ENCODE measurements at places on chromosomes 3 and 15.

- DNase-seq = no peak
Measured at GRCh38 chr15:98868564-98868963, 139.0 kb downstream of the PGPEP1L start.

DNA sequence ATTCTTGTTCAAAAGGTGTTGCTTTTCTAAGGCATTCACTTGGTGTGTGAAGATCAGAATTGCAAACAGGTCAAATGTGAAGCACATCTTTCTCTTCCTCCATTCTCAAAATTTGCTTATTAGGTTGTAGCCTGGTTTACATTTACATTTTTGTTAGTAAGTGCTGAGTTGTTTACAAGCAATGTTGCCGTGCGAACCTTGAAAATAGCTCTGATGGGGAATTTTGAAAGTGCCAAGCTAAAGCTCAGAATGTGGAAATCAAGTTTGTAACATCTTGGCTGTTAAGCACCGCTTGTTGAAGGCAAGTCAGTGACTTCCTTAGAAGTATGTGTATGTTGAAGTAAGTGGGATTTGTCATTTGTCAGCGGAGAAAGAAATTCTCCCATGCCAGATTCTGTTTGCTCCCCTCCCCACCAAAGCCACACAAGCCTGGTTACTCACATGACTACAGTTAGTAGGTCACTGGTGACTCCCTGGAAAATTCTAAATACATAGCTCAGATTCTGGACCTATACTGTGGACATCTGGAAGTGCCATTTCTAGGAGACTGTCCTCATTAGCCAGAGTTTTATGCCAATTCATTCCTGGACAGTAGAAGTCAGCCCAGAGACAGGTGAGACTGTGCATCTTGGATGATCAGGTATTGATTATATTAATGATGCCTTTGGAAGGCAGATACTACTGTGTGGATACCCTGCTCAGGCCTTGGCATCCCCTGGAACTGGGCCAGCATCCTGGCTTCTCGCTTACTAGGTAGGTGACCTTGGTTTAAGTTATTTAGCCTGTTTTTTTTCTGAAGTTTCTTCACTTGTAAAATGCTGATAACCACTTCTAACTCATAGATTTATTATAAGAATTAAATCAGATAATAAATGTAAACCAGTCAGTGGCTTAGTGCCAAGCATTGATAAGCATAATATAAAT is 390.6 kb upstream of the SEMA6D start:
- DNase-seq = no peak

DNA sequence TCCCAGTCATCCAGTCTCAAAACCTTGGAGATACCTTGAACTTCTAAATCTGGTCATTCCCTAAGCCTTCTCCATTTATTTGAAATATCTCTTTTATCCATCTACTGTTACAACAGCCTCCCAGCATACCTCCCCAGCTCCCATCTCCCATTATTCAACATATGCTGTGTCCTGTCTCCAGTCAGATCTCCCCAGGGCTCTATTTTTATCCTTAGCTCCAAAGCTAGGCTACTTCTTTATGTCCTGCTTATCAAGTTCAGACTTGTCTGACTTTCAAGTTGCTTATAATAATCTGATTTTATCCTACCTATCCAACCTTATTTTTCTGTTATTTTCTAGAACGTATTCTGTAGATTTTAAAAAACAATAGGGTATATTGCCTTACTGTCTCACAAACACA is 44.2 kb downstream of the IQGAP1 start:
- DNase-seq = no peak

- no peak for DNase-seq
Measured at GRCh38 chr3:82627733-82628132, 866.3 kb upstream of the GBE1 start.

- peak; percentile 30 for DNase-seq
Measured at GRCh38 chr3:187746442-187747281, 1.4 kb upstream of the BCL6 start.

GRCh38 chr3:30644615-30645014 is 38.2 kb downstream of the TGFBR2 start:
- DNase-seq = no peak

DNA sequence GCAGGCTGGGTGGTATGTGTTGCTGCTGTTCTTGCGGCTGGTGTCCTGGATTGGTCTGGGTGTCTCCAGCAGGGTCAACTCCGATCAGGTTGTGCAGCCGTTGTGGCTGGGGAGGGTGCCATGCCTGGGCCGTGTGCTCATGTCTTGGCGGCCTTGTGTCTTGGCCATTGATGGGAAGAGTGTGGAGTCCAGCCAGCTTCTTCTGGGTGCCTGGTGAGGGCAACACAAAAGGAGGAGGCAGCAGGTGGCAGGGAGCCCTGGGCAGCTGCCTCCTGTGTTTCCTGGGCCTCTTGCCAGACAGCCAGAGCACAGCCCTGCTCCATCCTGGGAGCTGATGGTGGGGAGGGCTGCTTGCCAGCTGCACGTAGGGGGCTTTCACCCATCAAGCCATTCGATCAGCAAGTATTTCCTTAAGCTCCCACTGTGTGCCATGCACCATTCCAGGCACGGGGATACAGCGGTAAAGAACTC is 4.3 kb downstream of the CHAC1 start:
- no peak for DNase-seq

- no peak for DNase-seq
Measured at GRCh38 chr15:92095693-92096092, 242.2 kb downstream of the SLCO3A1 start.

GRCh38 chr3:146195030-146195429 is 34.0 kb upstream of the PLOD2 start:
- DNase-seq = no peak

DNA sequence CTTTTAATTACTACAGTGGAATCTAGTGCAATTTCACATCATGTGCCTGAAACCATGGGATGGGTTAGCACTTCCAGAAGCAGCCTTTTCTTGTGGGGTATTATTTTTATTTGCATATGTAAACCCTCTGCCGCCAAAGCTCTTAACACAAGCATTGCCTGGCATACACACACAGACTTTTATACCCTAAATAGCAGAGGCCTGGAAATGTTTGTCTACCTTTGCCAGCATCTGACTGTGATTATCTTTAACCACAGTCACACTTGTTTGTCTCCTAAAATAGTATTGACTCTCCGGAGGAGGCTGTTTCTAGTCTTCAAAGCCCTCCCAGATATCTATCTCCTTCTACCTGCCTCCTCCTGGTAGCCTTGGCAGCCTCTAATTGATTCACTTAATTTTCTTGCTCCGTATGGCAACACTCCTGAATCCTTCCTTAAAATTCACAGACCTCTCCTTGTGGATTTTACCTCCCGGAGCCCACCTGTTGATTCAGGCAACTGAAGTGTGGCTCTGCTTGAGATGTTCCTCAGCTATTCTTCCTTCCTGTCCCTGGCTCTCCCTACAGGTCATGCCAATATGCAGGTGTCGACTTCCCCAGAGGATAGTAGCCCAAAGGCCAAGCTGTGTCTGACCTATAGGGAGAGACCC is 127.1 kb upstream of the UMPS start:
- no peak for DNase-seq

DNA sequence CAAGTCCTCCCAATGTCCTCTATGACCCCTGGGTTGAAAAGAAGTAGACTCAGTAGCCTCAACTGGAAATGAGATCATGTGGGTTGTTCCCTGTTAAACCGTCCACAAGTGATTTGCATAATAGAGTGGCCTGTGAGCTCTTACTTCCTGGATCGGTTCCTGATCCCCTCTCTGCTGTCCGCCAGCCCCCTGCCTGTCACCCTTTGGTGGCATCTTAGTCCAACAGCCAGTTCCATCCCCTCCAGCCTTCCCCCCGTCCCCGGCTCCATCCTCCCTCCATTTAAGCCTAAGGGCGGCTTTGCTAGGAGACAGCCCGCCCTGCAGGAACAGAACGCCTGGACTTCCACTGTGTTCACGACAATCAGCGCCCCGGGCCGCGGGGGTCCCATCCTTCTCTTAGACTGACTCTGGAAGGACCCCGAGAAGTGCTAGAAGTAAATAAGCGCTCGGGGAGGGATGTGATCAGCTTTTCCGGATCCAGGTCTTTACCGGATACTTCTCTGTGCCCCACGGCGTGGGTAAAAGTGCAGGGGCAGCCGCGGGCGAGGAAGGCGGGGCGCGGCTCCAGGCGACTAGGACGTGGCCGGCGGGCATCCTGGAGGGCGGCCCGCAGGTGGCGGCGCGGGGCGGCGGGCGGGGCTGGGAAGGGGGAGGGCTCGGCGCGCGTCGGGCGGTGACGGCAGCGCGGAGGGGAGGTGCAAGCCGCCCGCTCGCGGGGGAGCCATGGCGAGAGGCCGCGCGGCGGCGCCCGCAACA is 51.2 kb upstream of the ULK4 start:
- DNase-seq = peak; percentile 15

DNA sequence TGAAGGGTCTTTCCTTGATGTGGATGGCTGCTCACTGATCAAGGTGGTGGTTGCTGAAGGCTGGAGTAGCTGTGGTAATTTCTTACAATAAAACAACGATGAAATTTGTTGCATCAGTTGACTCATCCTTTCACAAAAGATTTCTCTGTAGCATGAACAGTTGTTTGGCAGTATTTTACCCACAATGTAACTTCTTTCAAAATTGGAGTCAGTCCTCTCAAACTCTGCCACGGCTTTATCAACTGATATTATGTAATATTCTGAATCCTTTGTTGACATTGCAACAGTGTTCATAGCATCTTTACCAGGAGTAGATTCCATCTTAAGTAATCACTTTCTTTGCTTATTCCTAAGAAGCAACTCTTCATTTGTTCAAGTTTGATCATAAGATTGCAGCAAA is 252.6 kb downstream of the UBE2E2 start:
- no peak for DNase-seq

- no peak for DNase-seq
Measured at GRCh38 chr3:45885979-45886705, at the start of gene CCR9. Gene CCR9 (plus strand): TSS chr3:45886543. CDS start chr3:45894934, 8,391 bp downstream.

DNA sequence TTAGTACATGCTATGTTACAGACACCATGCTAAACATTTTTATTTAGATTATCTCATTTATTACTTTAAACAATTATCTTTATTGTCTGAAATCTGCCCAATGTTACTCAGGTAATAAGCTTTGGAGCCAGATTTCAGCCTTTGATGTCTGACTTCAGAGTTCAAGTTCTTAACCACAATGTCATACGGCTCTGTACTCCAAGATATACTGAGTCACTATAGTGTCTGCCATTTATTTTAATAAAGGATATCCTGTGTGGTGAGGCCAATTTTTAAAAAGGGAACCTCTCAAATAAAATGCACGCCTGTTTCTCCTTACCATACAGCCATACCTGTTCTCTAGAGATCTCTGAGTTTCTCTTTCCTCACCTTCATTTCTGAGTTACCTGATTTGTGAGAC is 193.1 kb downstream of the EPHA3 start:
- DNase-seq = no peak

DNA sequence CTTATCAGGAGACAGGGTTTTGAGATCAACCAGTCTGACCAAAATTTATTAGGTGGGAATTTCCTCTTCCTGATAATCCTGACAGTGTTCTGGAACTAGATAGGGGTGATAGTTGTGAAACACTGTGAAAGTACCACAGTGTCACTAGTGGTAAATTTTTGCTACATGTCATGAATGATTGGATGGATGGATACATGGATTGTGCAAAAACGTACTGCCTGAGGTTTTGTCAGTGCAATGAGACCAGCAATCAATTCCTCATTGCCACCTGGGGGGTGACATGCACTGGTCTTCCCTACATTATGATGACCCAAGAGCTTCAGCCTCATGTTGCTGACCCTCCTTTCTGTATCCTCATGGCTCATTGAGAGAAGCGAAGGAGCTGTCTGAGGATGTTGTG is 123.5 kb downstream of the SLCO3A1 start:
- no peak for DNase-seq

DNA sequence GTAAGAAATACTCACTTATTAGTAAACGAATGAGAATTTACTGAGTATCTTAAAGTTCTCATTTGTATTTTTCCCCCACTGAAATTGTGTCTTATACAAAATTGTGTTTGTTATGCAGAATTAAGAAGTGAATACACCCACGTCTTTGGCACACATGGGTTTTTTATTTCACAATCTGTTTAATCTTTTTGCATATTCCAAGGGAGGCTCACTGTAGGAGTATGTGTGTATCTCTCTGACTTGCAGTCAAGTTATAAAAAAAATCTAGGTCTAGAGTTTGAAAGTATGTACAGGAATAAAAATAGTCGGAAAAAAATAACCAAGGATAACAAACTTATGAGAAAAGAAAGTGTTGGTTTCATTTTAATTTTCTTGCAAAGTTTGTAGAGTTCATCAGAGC is 255.2 kb downstream of the PDCD6IP start:
- DNase-seq = no peak

- DNase-seq = no peak
Measured at GRCh38 chr3:48555949-48556795, 431 bp downstream of the PFKFB4 start.

- no peak for DNase-seq
Measured at GRCh38 chr3:72288955-72289691, 504.2 kb upstream of the PROK2 start.

Data from DMS153 (cell line).